ENCODE measurements at places on chromosomes 2 and 18.

DNA sequence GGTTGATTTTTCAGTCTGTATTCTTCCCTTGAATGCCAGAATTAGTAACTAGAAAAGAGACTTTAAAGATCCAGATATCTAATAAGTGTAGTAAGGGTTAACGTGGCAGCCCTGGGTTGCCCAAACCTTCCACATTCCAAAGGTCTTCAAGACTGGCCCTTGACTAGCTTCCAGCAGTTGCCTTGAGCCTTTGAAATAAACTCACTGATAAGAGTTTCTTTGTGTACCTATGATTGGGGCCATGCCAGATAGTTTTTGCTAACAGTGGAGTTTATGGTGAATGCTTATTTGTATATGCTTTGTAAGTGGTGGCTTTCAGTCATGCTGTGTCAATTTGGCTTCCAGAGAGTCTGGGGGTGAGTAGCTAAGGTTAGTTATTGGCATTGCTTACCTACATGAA lies 722.3 kb downstream of the RNF144A start:
- no peak for DNase-seq

GRCh38 chr2:12046641-12047040 lies 300.2 kb downstream of the LPIN1 start:
- no peak for DNase-seq

GRCh38 chr2:36177282-36177681 lies 178.3 kb upstream of the CRIM1 start:
- no peak for DNase-seq

DNA sequence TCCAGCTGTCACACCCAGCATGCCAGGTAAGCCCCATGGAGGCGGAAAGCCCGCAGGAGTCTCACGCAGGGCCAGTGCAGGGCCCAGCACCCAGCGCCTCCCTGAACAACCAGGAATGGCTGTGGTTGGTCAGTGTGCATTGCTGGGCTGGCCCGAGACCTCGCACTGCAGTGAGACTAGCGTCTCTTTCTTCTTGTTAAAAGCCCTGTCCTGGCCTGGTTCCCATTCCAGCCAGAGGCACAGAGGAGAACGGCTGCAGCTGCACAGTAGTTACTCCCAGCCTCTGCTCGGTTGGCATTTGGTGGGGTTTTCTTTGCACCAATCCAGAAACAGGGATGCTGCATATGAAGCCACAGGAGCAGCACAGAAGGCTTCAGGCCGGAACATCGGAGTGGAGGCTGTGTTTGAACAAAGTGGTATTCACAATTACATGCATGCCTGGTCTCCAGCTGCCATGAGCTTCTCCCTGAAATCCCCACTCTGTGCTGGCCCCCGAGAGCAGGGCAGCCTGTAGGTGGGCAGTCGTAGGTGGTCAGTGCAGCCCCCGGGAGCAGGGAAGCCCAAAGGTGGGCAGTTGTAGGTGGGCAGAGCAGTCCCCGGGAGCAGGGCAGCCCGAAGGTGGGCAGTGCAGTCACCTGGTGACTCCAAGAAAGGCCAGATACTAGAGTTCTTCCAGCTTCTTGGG lies 163.7 kb upstream of the PXDN start:
- no peak for DNase-seq

DNA sequence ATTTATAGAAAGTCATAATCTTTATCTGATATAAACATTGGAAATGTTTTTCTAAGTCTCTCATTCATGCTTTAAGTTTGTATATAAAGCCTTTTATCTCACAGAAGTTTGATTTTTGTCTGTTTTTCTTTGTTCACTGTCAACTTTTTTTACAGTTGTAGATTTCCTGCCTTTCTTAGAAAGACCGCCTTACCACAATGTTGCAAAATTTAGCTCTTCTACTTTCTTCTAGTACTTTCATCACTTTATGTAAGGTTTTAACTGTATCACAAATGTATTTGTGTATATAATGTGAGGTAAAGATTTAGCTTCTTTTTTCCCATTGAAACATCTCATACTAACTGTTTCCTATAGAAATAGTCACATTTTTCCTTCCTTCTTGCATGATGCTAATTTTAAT lies 136.1 kb downstream of the DNAH6 start:
- no peak for DNase-seq

- no peak for DNase-seq
These were observed 90.0 kb downstream of the ZCCHC2 start for GRCh38 chr18:62612776-62613175.

GRCh38 chr2:77017355-77017745 lies 504.8 kb downstream of the LRRTM4 start:
- no peak for DNase-seq

DNA sequence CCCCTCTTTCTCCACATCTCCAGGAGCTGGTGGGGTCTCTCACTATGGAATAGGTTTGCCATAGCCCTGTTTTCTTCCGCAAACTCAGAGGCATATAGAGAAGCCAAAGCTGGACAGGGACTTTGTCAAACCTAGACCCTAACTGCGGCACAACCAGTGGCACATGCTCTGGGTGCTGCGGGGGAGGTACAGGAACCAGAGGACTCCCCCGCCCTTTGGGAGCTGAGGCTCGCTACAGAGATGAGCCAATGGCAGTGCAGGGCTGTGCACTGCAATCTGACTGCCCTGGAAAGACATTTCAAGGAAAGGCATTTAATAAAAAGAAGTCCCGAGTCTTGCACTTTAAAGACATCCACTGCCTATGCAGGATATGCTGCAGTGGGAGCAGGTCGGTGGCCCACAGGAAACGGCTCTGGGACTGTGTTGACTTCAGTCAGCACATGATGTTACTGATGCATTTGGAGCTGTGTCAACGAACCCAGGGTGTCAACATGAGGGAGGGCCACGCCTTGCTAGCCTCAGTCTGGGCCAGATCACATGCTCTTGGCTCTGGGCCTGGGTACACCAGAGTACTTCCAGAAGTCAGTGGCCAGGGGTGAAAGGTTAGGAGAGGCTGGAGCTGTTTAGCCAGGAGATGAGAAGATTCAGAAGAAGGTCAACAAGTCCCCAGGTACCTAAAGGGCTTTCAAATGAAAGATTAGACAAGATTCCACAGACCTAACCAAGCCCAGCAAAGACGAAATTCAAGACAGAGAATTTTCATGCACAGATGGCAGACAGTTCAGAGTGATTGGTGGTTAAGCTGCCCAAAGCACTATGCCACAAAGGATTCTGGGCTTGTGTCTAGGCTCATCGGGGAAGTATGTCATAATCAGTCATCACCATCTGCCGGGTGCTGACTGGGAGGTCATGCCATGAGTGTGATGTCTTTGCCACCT lies 8.2 kb downstream of the SLC35F6 start:
- no peak for DNase-seq

DNA sequence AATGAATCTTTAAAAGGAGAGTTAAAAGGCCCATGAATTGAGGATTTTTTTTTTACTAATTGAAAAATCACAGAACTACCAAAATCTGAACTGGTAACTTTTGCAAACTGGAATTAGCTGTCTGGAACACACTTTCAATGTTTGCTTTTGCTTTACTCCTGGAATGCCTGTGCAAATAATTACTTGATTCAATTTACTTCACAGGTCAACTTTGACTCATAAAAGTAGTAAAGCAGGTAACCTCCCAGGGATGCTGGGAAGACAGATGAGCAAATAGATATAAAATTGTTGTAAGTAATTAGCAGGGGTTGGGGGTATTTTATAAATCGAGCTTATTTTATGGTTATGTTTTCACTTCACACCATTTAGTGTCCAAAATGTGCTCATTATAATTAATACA lies 398.3 kb upstream of the HNRNPA3 start:
- peak; percentile 44 for DNase-seq

GRCh38 chr2:29747786-29748470 lies 173.5 kb downstream of the ALK start:
- DNase-seq, result no peak

DNA sequence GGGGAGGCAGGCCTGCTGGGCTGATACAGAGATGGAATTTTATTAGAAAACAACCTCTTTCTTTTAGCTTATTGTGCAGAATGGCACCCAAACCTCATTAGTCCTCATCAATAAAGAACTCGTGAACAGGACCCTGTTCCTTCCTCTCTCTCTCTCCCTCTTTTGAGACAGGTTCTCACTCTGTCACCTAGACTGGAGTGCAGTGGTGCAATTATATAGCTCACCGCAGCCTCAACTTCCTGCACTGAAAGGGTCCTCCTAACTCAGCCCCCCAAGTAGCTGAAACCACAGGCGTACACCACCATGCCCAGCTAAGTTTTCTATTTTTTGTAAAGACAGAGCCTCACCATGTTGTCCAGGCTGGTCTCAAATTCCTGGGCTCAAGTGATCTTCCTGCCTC lies 21.7 kb upstream of the AP1S3 start:
- no peak for DNase-seq

- DNase-seq, result no peak
These were observed 378.8 kb downstream of the PTPRM start for GRCh38 chr18:7945882-7946281.

DNA sequence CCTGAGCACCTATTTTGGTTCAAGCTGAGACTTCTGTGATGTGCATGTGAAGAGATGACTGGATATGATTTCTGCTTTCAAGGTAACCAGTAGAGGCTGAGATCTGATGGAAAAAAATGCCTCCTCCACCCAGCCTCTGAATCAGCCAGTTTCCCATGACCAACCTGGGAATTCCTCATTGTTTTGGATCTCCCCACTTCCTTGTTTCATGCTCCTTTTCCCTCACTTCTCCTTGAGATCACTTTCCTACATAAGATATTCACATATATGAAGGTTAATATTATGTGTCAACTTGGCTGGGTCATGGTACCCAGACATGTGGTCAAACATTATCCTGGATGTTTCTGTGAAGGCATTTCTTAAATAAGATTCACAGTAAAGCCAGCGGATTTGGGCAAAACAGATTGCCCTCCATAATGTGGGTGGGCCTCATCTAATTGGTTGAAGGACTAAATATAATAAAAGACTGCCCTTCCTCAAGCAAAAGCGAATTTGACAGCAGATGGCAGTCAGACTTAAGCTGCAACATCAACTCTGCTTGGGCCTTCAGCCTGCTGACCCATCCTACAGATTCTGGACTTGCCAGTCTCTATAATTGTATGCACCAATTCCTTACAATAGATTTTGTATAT lies 379.4 kb downstream of the TNS1 start:
- no peak for DNase-seq

- DNase-seq, result no peak
These were observed 96.3 kb downstream of the ARMC9 start for GRCh38 chr2:231294571-231295362.

GRCh38 chr2:675051-675450 lies 2.2 kb downstream of the TMEM18 start:
- no peak for DNase-seq

- no peak for DNase-seq
These were observed 122.5 kb upstream of the WDR75 start for GRCh38 chr2:189318761-189319160.

GRCh38 chr2:6929196-6929819 lies 12.1 kb downstream of the RNF144A start:
- no peak for DNase-seq

DNA sequence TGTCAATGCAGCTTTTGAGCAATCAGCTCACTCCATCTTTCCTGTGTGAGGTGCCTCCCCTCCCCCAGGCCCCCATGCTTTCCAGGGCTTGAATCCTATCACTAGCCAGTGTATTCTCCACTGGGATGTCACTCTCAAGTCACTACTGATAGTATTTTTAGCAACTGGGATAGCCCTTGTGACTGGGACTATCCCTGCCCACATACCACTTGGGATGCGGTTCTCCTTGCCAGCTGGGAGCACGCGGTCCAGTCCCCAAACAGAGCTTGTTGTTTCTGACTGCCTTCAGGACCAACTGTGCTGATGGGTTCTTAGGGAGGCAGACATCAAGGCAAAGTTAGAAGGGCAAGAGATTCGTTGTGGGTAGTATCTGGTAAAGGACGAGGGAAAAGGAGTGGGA lies 134.9 kb downstream of the FAM161A start:
- no peak for DNase-seq

GRCh38 chr2:23563673-23564614 lies 179.0 kb downstream of the KLHL29 start:
- DNase-seq, result no peak

- no peak for DNase-seq
These were observed 448.2 kb upstream of the SETBP1 start for GRCh38 chr18:44232500-44232899.

DNA sequence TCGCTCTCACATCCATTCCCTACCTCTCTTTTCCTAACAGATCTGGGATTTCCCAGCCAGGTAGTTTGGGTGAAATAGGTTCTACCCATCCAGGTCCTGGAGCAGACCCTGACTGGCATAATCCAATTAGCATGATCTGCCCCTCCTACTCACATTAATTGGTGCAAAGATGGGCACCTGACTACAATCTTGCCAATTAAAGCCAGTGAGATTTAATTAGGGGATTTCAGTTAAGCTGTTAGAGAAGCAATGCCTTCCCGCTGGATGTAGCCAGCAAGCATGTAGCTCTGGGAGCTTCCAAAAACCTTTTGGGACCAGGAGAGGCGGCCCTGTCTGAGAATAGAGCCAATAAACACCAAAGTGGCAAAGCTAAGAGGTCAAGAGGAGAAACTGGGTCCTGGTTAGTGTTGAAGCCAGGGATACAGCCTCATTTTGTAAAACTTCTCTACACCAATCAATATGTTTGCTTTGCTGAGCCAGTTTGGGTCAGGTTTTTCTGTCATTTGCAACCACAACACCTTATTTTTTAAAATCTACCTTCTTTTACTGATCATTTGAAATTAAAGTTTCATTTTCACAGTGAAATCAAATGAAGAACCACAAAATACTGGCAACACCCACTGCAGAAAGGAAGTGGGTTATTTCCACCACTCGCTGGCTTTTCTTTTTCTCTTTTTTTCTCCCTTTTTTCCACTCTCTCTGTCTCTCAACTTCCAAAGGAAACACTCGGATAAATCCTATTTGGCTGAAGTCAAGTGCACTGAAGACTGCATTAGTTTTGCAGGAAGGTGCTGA lies 3.2 kb upstream of the TTC39C start:
- DNase-seq, result no peak

DNA sequence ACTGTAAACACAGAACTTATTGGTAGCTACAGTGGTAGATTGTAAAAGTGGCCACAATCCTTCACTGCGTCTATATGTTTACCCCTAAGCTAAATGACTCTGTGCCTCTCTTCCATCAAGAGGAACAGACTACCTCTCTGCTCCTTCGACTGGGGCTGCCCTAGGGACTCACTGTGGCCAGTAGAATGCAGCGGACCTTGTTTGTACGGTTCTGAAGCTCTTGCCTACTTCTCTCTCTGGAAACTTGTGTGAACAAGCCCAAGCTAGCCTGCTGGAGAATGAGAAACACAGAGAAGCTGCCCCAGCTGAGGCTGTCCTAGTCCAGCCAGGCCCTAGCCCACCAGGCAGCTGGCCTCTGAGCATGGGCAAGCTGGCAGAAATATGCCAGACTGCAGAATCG lies 140.8 kb upstream of the SLC1A4 start:
- DNase-seq, result no peak

DNA sequence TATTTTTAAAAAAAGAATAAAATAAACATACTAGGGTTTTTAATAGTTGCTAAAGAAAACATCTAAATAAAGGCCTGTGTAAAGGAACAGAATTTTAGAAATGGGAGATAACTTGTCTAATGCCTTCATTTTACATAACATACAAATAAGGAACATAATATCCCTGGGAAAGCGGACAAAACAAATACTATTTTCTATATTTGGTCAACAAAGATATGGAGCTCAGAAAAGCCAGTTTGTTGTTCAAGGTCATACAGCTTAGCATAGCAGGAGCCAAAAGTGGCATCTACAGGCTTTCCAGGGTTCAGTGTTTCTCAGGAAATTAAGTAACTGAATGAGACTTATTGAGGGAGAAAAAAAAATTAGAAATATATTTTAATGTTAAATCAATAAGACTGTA lies 73.4 kb upstream of the CD226 start:
- no peak for DNase-seq

Data from NCI-H748 treated with DMSO at 0.1 percent for 48 hours (cell line).